ENCODE measurements at places on chromosomes 6 and 20. TPM values are rescaled to one million over a fixed set of nuclear protein-coding genes. Genes with fewer than 3 reads are reported as not detected.

SYTL3 gene
- 1.7 TPM for total RNA-seq

OR2J3 gene
- total RNA-seq: not detected

C6orf15 gene
- not detected for total RNA-seq

ZNF334 gene
- total RNA-seq: 2.0 TPM

EPPIN gene
- total RNA-seq: not detected

CHMP4B gene
- total RNA-seq: 77.8 TPM

HDGFL1 gene
- total RNA-seq: not detected

SYNCRIP gene
- total RNA-seq: 90.9 TPM

SPATA25 gene
- total RNA-seq: 0.76 TPM

All from esophagus mucosa (tissue), 1 donor.